ENCODE measurements at places on chromosomes 7 and 10. TPM values are rescaled to one million over a fixed set of nuclear protein-coding genes. Genes with fewer than 3 reads are reported as not detected.

ATOH7 gene
- 0.13 TPM for total RNA-seq

SUN3 gene
- total RNA-seq: not detected

KCNH2 gene
- total RNA-seq: 9.7 TPM

CLDN3 gene
- 0.13 TPM for total RNA-seq

AFAP1L2 gene
- total RNA-seq: 20.7 TPM

CALML5 gene
- total RNA-seq: not detected

NPTX2 gene
- total RNA-seq: 7.3 TPM

EN2 gene
- total RNA-seq: 0.09 TPM

LEP gene
- total RNA-seq: not detected
